ENCODE measurements at places on chromosomes 1 and 21.

DNA sequence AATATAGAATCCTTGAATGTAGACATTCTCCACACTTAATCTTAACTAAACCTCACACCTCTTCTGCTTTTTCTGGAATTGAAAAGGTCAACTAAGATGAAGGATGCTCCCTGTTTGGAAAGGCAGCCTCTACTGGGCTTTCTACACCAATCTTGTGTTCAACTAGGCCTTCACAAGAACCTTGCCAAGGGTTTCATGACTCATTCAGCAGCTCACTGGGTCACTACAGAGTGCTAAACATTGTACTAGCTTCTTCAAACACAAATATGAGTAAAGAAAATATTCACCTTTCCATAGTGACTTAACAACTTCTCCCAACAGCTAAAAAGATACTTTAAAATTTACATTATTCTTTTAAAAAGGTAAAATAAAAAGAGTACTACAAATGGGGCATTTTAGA is 135.3 kb upstream of the PRMT6 start:
- no peak for DNase-seq

DNA sequence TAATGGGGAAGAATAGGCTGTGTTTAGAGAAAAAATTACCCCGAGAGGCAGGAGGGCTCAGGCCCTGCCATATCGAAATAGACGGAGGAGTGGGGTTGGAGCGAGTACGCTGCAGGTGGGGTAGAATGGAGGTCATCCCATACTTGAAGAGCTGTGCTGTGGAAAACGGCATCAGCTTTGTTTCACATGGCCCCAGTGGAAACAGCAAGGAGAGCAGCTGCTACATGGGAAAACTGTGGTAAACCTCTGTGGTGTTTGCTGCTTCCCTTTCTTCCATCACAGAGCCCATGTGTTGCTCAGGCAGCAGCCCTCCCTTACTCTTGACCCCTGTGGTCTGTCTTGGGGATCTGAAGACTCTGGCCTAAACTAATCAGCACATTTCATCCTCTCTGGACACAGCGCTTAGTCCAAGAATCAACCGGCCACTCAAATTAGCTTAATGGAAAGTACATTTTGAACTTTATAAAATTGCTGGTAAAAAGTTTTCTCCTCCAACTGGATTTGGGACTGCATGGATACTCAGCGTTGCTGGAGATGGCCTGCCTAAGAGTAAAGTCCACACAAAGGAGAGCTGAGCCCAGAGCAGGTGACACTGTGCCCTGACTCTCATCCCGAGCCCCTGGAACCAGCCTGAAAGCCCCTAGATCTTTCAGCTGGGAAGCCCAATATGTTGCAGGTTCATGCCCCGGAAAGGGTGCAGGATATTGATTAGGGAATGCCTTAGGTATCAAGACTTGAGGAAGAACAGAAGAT is 127.1 kb upstream of the GADD45A start:
- DNase-seq = no peak

- peak; percentile 71 for DNase-seq
Observed at GRCh38 chr1:192518700-192519099, 56.9 kb upstream of the RGS1 start.

- DNase-seq = peak; percentile 92
Observed at GRCh38 chr1:66250478-66250877, 283.5 kb upstream of the SGIP1 start.

GRCh38 chr1:230794431-230794830 is 47.2 kb downstream of the CAPN9 start:
- DNase-seq = no peak

GRCh38 chr1:35369922-35370671 is 101.6 kb downstream of the ZMYM4 start:
- peak; percentile 22 for DNase-seq

- no peak for DNase-seq
Observed at GRCh38 chr1:116605315-116605714, 34.5 kb upstream of the CD58 start.

DNA sequence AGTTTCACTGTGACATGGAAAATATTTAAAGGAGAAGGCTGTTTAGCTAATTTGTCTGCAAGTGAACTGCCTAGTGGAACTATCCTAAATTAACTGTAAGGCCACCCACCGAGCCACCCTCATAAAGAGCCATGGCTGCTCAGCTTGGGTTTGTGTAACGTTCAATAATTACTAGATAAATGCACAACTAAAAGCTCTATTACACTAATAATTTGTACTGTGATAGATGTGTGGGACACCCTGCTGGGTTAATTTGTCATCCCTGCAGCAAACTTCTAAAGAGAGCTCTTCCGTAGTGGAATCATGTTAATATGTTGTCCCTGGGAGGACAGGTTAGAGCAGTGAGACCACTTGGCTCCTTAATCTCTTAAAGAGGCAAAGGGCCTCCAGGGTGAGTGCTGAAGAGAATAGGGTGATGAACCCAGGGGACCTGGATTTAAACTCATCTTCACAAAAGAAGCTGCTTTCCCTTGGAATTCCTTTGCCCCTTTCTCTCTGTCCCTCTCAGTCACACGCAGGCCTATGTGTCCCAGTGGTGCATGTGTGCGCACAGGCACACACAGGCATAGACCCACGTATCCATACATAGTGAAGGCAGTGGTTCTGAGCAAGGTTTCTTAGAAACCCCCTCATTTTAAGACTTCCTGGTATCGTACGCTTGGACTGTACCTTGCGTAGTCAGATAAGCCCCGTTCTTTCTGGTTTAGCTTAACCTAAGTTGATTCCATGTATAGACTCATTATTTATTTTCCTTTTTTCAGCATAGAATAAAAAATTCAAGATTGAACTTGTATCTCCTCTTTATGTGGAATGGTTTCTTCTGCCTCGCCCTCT is 310.3 kb downstream of the NFIA start:
- DNase-seq = no peak

DNA sequence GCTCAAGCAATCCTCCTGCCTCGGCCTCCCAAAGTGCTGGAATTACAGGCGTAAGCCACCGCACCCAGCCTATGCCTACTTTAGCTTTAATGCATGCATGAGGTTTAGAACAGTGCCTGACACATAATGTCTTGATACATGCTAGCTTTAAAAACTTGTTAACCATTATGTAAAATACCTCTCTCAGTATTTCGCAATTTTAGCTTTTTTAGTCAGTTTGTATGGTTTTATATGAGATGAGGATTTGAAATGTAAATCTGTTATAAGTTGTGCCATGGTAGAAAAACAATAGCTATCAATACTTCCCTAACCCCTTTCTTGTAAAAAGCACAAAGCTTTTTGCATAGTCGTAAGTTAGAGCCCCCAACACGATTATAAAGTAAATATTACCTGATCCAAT is 4.7 kb upstream of the AKNAD1 start:
- no peak for DNase-seq

DNA sequence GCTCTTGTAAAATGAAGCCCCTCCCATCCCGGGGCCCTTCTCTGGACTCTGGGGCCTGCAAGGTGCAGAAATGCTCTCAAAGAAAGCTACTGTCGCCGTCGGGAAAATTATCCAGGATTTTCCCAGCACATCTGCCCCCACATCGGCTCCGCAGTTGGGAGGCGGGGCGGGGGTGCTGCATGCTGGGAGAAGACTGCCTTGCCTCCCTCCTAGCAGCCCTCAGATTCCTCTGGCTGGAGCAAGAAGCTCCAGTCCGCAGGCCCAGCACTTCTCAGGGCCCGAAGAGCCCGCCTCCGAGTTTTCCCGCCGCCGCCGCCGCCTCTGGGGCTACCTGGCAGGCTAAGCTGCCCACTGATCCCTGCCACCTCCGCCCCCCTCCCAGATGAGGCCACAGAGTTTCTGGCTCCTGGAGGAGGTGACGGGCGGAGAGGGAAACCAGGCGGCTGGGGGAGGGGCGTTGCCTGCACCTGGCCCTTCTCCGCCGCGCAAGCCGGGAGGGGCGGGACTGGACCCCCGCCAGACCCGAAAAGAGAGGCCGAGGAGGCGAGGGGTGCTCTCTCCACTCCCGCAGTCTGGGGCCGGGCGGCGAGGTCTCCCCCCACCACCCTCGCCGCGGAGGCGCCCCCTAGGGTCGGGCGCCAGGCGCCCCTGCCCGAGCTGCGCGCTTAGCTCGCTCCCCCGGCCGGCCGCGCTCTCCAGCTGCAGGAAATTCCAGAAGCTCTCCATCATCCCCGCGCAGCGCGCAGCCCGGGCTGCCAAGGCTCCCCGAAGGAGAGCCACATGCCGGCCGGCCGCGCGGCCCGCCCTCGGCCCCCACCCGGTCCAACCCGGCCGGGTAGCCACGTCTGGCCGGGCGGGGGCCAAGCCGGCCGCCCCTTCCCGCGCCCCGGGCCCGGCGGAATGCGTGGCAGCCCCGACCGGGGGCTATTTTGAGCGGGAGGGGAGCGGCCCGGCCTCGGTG is 28.8 kb downstream of the AHDC1 start:
- DNase-seq = peak; percentile 42

DNA sequence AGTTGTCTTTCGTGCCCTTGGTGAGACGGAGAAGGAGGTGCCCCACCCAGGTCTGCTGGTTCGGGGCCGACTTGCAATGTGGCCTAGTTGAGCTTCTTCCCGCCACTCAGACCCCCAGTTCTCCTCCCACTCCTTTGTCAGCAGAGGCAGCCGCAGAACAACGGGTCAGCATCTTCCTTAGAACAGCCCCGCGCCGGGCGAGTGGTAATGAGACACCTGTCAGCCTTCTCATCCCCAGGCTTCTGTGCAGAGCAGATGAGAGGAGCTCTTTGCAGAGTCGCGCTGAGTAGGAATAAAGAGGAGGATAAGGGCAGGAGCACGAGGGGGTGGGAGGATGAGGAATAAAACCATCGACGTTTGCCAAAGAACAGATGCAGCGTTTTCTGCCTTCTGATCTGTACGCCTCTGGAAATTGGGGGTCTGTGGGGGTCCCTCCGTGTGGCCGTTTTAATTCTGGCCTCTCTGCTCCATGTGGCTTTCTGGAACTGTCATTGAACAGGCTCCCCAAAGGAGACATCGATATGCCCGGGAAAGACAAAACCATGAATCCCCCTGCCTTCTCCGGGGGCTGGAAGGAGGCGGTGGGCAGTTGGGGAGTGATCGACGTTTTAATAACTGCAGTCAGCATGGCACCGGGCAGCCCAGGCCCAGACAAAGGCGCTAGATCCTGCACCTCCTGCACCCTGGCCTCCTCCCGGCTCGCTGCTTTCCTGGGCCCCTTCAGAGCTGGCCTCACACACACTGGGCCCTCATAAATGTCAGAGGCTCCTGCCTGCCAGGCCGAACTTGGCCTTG is 27.5 kb upstream of the IGSF21 start:
- no peak for DNase-seq

- no peak for DNase-seq
Observed at GRCh38 chr1:102531036-102531435, 534.3 kb upstream of the OLFM3 start.

GRCh38 chr1:94335950-94336349 is 82.2 kb upstream of the ABCD3 start:
- DNase-seq = peak; percentile 91

GRCh38 chr1:223733898-223734852 is 21.8 kb downstream of the CAPN2 start:
- no peak for DNase-seq

GRCh38 chr1:39406533-39407450 is 84.6 kb upstream of the BMP8A start:
- peak; percentile 8 for DNase-seq

DNA sequence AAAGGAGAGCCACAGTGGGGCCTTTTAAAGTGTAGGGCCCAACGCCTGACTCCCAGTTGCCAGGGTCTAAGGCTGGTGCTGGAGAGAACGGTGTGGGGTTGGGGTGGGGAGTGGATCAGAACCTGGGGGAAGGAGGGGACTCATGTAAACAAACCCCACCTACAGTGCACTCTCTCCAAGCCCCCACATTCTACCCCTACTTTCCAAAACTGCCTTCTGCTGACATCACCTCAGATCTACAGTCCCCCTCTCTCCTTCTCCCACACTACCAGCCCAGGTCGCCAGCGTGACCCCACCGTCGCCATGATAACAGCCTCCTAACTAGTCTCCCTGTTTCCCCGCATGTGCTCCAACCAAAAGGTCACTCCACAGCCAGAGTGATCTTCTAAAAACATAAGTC is 26.6 kb downstream of the TNNT2 start:
- DNase-seq = no peak

DNA sequence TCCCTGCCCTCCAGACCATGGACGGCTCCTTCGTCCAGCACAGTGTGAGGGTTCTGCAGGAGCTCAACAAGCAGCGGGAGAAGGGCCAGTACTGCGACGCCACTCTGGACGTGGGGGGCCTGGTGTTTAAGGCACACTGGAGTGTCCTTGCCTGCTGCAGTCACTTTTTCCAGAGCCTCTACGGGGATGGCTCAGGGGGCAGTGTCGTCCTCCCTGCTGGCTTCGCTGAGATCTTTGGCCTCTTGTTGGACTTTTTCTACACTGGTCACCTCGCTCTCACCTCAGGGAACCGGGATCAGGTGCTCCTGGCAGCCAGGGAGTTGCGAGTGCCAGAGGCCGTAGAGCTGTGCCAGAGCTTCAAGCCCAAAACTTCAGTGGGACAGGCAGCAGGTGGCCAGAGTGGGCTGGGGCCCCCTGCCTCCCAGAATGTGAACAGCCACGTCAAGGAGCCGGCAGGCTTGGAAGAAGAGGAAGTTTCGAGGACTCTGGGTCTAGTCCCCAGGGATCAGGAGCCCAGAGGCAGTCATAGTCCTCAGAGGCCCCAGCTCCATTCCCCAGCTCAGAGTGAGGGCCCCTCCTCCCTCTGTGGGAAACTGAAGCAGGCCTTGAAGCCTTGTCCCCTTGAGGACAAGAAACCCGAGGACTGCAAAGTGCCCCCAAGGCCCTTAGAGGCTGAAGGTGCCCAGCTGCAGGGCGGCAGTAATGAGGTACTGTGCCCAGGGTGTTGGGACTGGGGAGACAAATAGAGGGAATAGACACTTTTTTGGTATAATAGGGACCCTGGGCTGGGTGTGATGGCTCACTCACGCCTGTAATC is 1.0 kb downstream of the ZBTB48 start:
- DNase-seq = peak; percentile 59

GRCh38 chr1:209590405-209590804 is 6.9 kb downstream of the CAMK1G start:
- peak; percentile 52 for DNase-seq

DNA sequence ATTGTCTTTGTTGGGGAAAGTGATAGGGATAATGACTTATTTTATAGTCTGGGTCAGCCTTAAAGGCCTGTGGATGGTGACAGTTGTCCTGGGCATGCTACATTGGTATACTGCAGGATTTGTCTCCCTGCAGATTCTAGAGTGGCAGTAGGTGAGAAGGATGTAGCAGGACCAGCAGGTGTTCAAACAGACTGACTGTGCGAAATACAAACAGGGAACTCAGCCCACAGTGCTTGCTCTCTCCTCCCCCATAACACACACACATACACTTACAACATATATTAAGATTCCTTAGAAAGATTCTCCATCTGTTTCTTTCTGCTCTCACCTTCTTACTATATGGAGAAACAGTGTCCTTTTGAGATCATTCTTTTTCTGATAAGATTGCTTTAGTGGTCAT is 6.9 kb downstream of the PDE4B start:
- no peak for DNase-seq

- DNase-seq = peak; percentile 17
Observed at GRCh38 chr21:41709965-41710822, 56.7 kb downstream of the RIPK4 start.

DNA sequence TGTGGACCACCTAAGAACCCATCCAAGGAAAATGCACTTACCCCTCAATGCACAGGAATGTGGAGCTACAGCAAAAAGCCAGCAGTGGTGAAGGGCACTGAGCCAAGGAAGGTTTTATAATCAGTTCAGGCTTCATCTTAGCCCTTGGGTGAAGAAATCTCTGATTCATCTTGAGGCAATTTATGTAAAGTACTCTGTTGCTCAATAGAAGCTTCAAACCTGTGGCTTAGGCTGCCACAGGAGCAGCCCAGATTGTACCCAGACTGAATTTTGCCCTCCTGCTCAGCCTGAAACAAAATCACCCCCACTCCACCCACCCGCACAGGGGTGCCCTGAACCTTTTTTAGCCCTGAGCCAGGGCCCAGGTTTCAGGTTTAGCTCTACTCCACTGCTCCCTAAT is at the start of gene S100A12:
Gene S100A12 (minus strand): TSS at position 111 of the 400 bp plus-strand sequence. CDS start 1,029 bp downstream, outside the sequence.
- DNase-seq = peak; percentile 92
